ENCODE measurements at places on chromosomes 12 and 14.

- no peak for DNase-seq
Measured at GRCh38 chr12:106084014-106084671, 54.6 kb downstream of the NUAK1 start.

- no peak for DNase-seq
Measured at GRCh38 chr12:8011331-8011730, 21.2 kb upstream of the FOXJ2 start.

- no peak for DNase-seq
Measured at GRCh38 chr12:55068416-55069010, 48.7 kb downstream of the NEUROD4 start.

- no peak for DNase-seq
Measured at GRCh38 chr14:94077111-94077821, 3.7 kb downstream of the DDX24 start.

DNA sequence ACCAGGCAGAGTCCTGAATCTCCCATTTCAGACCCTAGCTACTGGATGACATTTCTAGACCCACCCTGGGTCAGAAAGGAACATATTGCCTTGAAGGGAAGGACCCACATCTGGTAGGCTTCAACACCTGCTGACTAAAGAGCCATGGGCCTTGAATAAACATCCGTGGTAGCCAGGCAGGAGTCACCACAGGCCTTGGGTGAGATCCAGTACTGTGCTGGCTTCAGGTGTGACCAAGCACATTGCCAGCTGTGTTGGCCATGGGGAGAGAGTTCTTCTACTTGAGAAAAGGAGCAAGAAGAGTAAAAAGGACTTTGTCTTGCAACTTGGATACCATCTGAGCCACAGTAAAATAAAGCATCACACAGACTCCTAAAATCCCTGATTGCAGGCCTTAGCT lies 332.6 kb downstream of the SLC16A7 start:
- DNase-seq = no peak
